ENCODE measurements at places on chromosomes 1 and 21.
A peak's percentile ranks its signal among the peaks of the same experiment; 100 is the strongest.

DNA sequence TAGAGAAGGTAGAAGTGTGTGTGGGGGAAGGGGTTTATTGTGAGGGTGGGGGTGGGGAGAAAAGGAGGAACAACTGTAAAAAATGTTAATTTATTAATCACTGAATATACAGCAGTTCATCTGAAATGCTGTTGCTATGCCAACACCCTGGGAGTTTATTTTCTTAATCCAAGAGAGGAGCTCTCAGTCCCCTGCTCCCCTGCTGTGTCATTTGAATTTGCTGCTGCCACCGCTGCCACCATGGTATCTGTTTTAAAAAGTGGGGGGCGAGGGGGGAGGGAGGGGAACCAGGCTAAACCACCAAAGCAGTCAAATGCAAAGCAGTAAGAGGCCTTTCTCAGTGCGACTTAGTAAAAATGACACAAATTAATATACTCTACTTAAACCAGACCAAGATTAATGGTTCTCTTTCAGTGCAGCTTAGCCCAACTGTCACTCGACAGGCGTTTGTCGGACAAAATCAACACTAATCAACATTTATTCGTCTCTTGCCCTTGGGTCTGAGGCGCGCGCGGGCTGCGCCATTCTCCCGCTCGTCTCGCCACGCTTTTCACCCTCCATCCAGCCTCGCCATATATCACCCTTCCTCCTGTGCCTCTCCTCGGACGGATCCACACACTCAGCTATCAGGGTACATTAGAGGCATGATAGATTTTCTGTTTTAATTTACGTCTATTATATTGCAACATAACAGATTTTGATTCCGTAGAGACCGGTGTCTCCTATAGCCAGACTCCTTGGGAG lies 76.2 kb downstream of the PBX1 start:
- no peak for DNase-seq

GRCh38 chr1:5973771-5974170 lies 18.5 kb downstream of the NPHP4 start:
- no peak for DNase-seq

GRCh38 chr1:36175137-36176095 lies 19.5 kb downstream of the MAP7D1 start:
- DNase-seq = no peak

DNA sequence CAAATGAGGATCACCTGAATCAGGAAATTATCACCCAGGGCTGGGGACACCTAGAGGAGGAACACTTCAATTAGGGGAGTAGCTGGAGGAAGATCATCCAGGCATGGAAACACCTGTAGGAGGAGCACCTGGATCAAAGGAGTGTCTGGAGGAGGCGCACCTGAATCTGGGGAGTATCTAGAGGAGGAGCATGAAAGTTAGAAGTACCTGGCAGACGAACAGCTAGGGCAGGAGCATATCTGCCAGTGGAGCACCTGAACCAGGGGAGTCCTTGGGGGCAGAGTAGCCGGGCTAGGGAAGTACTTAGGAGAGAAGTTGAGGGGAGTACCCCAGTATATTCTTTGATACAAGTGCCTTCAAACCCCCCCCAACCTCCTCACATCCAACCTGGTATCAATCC lies 1.3 kb downstream of the C1orf210 start:
- no peak for DNase-seq

- DNase-seq = peak; percentile 14
These were observed at the start of gene CR1 for GRCh38 chr1:207495801-207496792. Gene CR1, plus strand, starts transcription at chr1:207496157. Its CDS starts 111 bp downstream, at chr1:207496268.

DNA sequence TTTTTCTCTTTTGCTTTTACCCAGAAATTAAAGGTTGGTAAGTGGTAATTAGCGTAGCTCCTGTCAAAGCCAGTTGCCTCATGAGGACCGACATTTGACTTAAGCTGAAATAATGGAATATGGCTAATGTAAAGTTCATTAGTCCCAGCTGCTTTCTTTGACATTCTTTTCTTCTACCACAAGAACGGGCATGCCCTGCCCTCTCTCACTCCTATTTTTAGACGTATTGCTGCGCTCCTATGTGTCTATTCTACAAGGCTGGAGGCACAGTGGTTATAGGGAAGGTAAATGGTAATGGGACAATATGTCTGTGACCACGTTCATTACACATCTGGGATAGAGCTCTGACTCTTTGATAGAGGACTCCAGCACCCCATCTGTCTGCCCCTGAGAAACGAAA lies 6.8 kb downstream of the CORT start:
- no peak for DNase-seq

GRCh38 chr1:205294175-205294917 lies 27.2 kb downstream of the NUAK2 start:
- DNase-seq = no peak

- no peak for DNase-seq
These were observed 59.1 kb downstream of the APCS start for GRCh38 chr1:159646687-159647086.

- DNase-seq = no peak
These were observed 37.5 kb downstream of the ELAPOR1 start for GRCh38 chr1:109151146-109151990.

DNA sequence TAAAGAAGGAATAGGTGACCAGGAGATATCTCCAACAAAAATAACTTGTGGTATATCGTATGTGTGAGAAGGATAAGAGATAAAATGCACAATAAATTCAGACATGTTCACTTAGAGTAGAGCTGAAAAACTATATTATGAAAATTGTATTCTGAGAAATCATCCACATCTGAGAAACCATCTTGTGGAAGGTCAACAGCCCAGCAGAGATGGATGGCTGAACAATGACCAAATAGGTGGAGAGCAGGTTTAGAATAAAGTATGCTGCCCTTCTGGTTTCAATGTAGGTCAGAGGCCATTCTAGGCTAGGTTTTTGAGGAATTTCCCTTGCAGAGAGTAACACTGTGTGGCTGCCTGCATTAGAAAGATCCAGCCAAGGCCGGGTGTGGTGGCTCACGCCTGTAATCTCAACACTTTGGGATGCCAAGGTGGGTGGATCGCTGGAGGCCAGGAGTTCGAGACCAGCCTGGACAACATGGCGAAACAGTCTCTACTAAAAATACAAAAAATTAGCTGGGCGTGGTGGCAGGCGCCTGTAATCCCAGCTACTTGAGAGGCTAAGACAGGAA lies 8.8 kb upstream of the UAP1 start:
- DNase-seq = no peak

- DNase-seq = peak; percentile 84
These were observed 21.8 kb downstream of the SLC27A3 start for GRCh38 chr1:153796786-153797659.
